Aorta (tissue), 5 donors: ENCODE measurements at places on chromosomes 3 and 15. TPM values are rescaled to one million over a fixed set of nuclear protein-coding genes. Genes with fewer than 3 reads are reported as not detected.

The PTX3 gene
- total RNA-seq = 68.2 TPM

The LMCD1 gene
- total RNA-seq = 192 TPM

The POPDC2 gene
- 9.5 TPM for total RNA-seq

The CHRNA7 gene
- 3.5 TPM for total RNA-seq
